Omental fat pad (tissue), 4 donors: ENCODE measurements at places on chromosomes 4 and X.
A peak's percentile ranks its signal among the peaks of the same experiment; 100 is the strongest.

DNA sequence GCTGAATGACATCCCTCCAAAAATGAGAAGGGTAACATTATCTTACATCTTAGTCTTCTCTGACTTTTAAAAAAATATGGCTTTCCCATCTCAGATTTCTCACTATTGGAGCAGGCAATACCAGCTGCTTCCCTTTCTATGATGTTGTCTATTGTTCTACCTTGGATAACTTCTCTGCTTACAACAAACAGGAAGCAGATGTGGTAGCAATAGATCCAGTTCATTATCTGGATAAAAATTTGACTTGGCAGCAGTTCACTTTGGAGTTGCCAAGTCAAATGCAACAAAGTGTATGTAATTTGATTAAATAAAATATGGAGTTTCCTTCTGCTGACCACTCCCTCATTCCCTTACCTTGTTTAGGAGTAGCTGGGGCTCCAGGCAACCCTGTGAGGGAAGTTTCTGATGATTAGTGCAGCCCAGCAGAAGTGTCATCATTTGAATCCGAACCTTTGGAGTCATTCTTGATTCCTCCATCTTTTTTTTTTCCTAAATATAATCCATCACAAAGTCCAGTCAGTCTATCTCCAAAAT is 72.0 kb upstream of the GPRIN3 start:
- no peak for DNase-seq

GRCh38 chr4:160180211-160180610 is 1077.3 kb downstream of the RAPGEF2 start:
- no peak for DNase-seq

GRCh38 chr4:15688051-15688450 is 6.4 kb downstream of the FAM200B start:
- DNase-seq = no peak

DNA sequence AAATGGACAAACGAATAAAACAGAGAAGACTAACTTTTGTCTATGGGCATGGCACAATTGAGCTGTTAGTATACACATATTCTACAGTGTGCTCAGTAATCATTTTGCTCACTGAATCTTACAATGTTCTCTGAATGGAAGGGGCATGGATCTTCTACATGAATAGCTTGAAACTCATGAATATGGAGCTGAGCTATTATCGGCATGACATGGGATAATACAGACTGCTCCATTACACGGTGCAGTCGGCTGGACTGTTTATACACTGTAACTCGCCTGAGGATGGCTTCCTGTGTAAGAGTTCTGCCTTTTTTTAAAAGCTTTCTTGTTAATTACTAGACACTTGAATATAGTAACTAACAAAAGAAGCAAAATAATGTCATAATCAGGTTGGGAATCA is 368.5 kb upstream of the MAD2L1 start:
- DNase-seq = no peak

- no peak for DNase-seq
These were observed 60.8 kb upstream of the ADRA2C start for GRCh38 chr4:3705236-3705987.

GRCh38 chrX:43847352-43847751 is 34.9 kb downstream of the MAOB start:
- DNase-seq = no peak

GRCh38 chr4:113905301-113905700 is 74.1 kb downstream of the ARSJ start:
- DNase-seq = no peak

- DNase-seq = no peak
These were observed 42.0 kb downstream of the MAP7D3 start for GRCh38 chrX:136209016-136209738.

GRCh38 chr4:183840311-183840710 is 64.8 kb upstream of the STOX2 start:
- peak; percentile 78 for DNase-seq

GRCh38 chrX:54710920-54711319 is 87.1 kb downstream of the ITIH6 start:
- no peak for DNase-seq

- DNase-seq = no peak
These were observed 4.1 kb downstream of the PITX2 start for GRCh38 chr4:110618581-110619462.
